ENCODE measurements at places on chromosomes 5 and 9.

GRCh38 chr9:133519693-133520092 is 5.1 kb downstream of the MYMK start:
- no peak for DNase-seq

DNA sequence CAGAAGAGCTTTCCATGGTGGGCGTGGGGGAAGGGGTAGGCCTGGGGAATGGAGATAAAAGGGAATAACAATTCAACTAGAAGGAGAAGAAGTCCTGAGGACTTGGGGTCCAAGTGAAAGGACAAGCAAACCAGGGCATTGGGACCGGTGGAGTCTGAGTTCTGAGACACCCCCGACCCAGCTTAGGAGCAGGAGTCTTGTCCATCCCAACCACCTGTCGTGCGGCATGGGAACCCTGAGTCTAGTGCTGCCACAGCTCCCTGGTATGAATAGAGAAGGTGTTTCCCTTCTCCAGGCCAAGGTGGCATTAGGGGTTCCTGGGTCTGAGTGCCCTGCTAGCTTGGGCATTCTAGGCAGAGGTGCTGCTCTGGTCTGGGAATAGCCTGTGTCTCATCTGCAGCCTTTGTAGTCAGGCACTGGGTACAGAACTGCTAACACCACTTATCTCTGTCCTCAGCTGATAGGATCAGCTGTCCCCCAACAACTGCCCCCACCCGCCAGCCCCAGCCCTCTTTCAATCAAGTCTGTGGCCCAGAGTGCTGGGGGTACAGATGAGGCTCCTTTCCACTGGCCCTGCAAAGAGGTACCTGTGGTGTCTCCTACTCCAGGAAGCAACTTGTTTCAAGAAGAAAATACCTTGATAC is 9.9 kb downstream of the HNRNPAB start:
- no peak for DNase-seq

GRCh38 chr9:18438300-18438925 is 35.5 kb upstream of the ADAMTSL1 start:
- DNase-seq: no peak

DNA sequence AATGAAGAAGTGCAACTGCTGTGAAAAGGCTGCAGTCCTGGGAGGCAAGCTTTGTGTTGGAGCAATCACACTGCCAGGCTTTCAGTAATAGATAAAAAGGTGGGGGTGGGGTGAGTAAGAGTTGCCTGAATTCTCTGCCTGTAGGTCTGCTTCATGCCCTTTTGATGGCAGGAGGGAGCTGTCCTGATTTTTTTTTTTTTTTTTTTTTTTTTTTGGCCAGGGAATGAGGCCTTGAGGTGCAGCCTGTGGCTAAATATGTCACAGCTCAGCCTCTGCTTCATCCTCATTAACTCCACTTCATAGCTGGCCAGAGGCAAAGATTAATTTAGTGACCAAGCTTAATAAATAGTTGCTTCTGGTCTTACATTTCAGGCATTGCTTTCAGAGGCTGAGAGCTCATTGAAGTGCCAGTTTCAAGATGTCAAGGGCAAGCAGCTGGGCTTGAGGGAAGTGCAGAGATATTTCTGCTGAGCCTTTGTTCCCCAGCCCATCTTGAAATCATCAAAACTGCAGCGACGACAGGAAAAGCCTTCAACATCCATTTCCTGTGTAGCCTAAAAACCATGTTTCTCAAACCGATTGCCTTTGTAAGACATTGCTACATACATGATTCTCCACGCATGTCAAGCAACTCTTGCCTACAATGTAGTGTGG is 134.7 kb downstream of the MACIR start:
- DNase-seq: no peak

DNA sequence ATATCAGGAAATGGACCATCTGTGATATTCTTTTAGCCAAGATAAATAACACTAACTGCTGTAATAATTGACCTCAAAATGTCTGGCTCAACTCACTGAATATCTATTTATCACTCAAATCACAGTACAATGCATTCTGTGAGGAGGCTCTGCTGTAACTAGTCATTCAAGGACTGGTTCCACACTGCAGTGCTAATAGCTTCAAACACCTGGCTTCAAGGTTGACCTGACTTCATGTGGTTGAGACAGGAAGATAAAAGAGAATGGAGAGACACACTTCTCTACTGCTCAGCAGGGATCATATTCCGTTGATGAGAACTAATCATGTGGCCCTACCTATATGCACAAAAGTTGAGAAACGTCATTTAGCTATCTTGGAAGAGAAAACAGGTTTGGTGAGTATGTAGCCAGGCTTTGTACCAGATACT is 3.4 kb upstream of the RHOBTB3 start:
- peak; percentile 47 for DNase-seq

GRCh38 chr5:131488463-131488862 is 146.6 kb downstream of the RAPGEF6 start:
- DNase-seq: no peak

GRCh38 chr5:143539742-143540141 is 136.3 kb upstream of the NR3C1 start:
- DNase-seq: no peak

GRCh38 chr9:71744754-71745521 is 23.4 kb downstream of the CEMIP2 start:
- DNase-seq: no peak

- DNase-seq: no peak
Measured at GRCh38 chr5:63154476-63155309, 576.1 kb downstream of the LRRC70 start.

DNA sequence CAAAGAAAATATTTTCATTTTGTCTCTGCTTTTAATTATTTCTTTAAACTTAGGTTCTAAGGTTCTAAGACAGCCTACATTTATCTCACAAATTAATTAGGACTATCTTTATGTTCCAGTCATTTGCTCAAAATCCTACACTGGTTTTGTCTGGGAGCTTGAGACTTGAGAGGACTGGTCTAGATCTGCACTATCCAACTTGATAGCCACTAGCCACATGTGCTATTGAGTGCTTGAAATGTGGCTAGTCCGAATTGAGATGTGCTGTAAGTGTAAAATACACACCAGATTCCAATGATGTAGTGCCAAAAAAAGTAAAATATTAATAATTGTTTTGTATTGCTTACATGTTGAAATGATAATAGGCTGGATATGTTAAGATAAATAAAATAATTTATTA is 7.2 kb downstream of the CDC37L1 start:
- DNase-seq: no peak

- no peak for DNase-seq
Measured at GRCh38 chr9:134538856-134539566, 102.6 kb upstream of the COL5A1 start.

GRCh38 chr9:70010015-70010414 is 33.6 kb upstream of the MAMDC2 start:
- no peak for DNase-seq

Data from NCI-H748 treated with DMSO at 0.1 percent for 48 hours (cell line).